Activated CD4-positive, alpha-beta T cell treated with anti-CD3 and anti-CD28 coated beads for 4 hours (primary cell): ENCODE measurements at places on chromosomes 16 and 17.
A peak's percentile ranks its signal among the peaks of the same experiment; 100 is the strongest.

DNA sequence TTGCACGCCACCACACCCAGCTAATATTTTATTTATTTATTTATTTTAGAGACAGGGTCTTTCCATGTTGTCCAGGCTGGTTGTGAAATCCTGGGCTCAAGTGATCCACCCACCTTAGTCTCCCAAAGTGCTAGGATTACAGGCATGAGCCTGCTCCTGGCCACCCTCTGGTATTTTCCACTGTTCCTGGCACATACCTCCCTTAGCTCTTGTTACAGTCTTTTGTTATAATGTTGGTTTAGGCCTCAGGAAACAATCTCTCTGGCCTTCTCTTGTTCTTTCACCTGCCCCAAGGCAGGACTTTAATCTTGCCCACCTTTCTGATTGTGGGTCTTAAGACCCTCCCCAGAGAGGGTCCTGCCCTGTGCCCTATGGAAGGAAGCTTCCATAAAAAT lies 3.6 kb upstream of the CYTH1 start:
- no peak for DNase-seq

DNA sequence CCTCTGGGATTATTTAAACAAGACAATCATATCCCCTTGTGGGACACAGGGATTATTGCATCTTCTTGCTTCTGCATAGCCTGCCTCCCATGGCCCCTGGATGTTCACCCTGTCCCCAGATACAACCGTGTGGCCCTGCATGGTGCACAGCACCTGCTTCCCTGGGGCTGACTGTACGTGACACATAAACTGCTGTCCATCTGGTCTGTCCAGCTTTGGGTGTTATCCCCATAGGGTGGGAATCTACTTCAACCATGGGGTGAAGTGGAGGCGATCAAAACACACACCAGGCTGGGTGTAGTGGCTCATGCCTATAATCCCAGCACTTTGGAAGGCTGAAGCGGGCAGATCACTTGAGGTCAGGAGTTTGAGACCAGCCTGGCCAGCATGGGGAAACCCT lies 138.8 kb downstream of the XYLT1 start:
- no peak for DNase-seq

GRCh38 chr17:27506348-27507218 lies 50.3 kb downstream of the KSR1 start:
- DNase-seq = no peak

GRCh38 chr16:65964752-65965151 lies 401.7 kb upstream of the CDH5 start:
- no peak for DNase-seq

DNA sequence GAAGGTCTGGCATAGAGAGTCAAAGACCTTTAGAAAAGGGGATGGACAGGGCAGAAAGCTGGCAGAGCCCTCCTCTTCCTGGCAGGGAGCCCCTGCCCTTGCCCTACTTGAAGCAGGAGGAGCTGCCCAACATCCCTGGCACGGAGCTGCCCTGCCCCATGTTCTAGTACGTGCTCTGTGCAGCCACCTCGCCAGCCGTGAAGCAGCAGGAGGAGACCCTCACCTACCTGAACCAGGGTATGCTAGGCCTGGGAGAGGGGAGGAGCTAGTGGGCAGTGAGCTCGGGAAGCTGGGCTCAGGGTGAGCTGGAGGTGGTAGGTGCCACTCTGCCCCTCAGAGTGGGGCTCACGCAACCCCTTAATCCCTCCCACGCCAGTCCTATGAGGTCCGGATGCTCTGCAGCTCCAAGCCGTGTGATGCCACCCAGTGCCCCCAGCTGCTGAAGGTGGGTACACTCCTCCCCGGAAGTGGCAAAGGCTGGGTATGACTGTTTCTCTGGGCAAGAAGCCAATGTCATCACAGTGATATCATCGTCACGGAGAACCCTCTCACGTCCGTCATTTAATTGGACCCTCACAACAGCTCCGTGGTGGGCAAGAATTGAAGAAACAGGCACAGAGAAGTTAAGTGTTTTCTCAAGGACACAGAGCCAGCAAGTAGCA lies 12.7 kb upstream of the STAC2 start:
- peak; percentile 75 for DNase-seq

- DNase-seq = no peak
Measured at GRCh38 chr16:4539716-4540284, 1.2 kb upstream of the CDIP1 start.

- DNase-seq = no peak
Measured at GRCh38 chr17:47252766-47253512, 688 bp upstream of the ITGB3 start.

DNA sequence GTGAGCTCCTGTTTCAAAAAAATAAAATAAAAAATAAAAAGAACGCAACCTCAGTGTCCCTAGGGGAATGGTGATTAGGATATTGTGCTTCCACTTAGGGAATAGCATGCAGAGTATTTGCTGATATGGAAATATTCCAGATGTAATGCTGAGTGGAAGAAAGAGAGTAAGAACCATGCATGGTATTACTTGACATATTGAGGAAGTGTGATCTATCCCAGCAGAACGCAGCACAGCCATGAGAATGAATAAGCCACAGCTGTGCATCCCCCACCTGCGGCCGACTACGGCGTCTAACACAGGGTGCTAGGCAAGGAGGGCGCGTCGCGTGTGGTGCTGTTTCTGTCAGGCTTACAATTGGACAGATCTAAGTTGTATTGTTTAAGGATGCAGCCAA lies 49.5 kb downstream of the FOXK2 start:
- DNase-seq = no peak

DNA sequence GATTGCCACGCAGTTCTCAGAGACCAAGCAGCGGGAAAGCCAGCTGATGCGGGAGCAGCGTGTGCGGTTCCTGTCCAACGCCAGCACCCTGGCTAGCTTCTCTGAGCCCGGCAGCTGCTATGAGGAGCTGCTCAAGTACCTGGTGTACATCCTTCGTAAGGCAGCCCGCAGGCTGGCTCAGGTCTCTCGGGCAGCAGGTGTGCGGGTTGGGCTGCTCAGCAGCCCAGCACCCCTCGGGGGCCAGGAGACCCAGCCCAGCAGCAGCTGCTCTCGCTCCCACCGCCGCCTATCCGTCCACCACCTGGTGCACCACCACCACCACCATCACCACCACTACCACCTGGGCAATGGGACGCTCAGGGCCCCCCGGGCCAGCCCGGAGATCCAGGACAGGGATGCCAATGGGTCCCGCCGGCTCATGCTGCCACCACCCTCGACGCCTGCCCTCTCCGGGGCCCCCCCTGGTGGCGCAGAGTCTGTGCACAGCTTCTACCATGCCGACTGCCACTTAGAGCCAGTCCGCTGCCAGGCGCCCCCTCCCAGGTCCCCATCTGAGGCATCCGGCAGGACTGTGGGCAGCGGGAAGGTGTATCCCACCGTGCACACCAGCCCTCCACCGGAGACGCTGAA lies 15.2 kb downstream of the CACNA1G start:
- no peak for DNase-seq

- no peak for DNase-seq
Measured at GRCh38 chr17:72775919-72776318, 316.6 kb downstream of the SLC39A11 start.

DNA sequence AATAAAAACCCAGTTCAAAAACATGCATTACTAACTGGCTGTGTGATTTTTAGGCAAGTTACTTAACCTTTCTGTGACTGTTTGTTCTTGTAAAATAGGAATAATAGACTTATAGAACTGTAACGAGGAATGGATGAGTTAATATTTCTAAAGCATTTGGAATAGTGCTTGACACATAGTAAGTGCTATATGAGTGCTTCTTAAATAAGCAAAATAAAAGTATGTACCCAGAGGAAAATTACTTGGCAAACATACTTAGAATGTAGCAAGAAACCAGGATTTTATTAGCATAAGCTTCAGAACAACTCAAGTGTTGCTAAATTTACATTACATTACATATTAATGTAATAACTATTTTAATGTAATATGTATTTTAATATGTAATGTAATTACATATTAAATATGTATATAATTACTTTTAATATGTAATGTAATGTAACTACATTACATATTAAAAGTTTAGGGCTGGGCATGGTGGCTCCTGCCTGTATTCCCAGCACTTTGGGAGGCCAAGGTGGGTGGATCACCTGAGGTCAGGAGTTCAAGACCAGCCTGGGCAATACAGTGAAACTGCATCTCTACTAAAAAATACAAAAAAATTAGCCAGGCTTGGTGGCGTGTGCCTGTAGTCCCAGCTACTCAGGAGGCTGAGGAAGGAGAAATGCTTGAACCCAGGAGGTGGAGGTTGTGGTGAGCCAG lies 14.2 kb downstream of the NFAT5 start:
- no peak for DNase-seq
